ENCODE measurements at places on chromosomes 5 and 9. TPM values are rescaled to one million over a fixed set of nuclear protein-coding genes. Genes with fewer than 3 reads are reported as not detected.

DNA sequence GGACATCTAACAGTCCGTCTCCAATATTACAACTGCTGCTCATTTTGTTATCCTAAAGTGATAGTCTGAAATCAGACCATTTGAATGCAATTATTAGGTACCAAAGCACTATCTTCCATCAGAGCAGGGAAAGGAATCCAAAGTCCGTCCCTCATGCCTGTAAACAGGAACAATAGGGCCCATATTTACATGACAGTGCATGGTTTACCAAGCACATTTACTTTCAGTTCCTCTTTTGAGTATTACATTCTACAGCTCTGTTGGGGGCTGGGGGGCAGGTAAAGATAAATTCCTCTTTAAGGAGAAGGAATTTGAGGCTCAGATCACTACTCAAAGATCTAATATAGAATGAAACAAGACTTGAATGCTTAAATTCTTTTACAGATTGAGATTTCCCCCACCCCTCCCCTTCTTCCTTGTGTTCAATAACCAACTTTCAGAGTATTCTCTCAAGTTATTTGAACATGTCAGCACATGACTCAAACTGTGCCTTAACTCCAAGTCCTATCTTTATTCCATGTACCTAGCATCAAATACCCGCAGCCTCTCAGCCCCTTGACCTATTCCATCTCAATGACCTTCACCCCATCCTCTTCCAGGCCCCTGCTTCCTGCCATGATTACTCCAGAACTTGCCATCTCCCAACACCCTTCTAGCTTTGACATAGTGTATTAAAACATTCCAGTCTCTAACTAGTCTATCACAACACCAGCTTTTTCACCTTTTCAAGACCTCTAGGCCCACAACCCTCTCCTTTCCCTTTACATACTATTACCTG, 71.0 kb downstream of the BRINP1 start:
- H3K4me1 ChIP-seq: no peaks in the 10 kb centered on the region
- H3K4me3 ChIP-seq: no peak overlapping the region
- DNase-seq: no peak
- H3K27me3 ChIP-seq: no peaks in the 10 kb centered on the region
- no peak overlapping the region for H3K27ac ChIP-seq
- H3K36me3 ChIP-seq: no peaks in the 10 kb centered on the region

DNA sequence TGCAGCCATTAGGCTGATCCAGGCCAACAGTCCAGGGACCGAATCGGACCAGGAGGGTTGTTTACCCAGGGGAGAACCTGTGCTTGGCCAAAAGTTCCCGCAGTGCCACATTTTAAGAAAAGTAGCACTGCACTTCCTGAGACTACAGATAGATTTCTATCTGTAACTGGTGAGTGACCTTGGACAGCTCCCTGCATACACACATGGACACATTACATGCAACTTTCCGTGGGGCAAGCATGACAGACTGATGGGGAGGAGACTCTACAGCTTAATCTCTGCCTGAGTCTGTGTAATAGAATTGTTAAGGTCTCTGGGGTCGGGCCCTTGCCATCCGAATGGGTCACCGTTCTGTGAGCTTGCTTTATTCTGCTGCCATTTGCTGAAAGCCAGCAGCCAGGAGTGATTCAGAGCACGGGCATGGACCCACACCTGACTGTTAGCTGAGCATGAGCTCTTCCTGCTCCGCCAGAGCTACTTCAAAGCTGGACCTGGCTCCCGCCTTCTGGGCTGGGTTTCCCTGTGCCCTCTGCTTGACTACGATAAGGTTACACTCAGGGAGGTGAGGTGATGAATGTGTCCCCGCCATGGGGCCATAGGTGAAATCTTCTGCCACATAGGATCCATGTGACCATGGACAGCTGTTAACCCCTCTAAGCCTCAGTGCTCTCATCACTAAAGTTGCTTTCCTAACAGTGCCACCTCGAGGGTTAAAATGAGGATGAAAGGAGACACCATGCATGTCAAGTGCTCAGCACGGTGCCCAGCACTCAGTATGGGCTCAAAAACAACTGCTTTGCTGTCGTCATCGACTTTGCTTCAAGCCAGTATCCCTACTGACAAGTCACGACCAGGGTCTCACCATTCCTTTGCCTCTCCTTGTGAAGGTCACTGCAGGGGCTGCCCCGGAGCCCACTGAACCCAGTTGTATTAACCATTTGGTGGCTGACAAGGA, 200.0 kb downstream of the MELK start:
- no peak overlapping the region for H3K4me3 ChIP-seq
- H3K27me3 ChIP-seq: no peaks in the 10 kb centered on the region
- DNase-seq: no peak
- H3K36me3 ChIP-seq: no peaks in the 10 kb centered on the region
- no peak overlapping the region for H3K27ac ChIP-seq

- H3K27me3 ChIP-seq: no peaks in the 10 kb centered on the region
- H3K4me1 ChIP-seq: no peaks in the 10 kb centered on the region
- peak overlapping the region; percentile 17 for H3K27ac ChIP-seq
- H3K4me3 ChIP-seq: no peak overlapping the region
- peak; percentile 71 for DNase-seq
- no peaks in the 10 kb centered on the region for H3K36me3 ChIP-seq
These were observed 111.8 kb upstream of the FCN2 start for GRCh38 chr9:134768709-134769351.

DNA sequence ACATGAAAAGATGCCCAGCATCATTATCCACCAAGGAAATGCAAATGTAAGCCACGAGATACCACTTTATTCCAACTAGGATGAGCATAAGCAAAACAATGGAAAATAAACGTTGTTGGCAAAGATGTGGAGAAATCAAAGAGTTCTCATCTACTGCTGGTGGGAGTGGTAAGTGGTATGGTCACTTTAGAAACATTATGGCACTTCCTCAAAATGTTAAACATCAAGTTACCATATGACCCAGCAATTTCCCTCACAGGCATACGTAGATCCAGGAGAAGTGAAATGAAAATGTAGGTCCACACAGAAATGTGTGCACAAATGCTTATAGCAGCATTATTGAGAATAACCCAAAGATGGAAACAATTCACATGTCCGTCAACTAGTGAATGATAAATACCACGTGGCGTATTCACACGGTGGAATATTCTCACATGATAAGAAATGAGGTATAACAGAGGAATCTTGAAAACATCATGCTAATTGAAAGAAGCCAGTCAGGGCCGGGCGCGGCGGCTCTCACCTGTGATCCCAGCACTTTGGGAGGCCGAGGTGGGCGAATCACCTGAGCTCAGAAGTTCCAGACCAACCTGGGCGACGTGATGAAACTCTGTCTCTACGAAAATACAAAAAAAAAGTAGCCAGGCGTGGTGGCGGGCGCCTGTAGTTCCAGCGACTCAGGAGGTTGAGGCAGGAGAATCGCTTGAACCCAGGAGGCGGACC, 16.4 kb upstream of the FLT4 start:
- H3K4me3 ChIP-seq: no peak overlapping the region
- DNase-seq: no peak
- H3K27me3 ChIP-seq: no peaks in the 10 kb centered on the region
- no peaks in the 10 kb centered on the region for H3K36me3 ChIP-seq
- H3K27ac ChIP-seq: no peak overlapping the region
- no peaks in the 10 kb centered on the region for H3K4me1 ChIP-seq

- peak; percentile 58 for DNase-seq
- H3K36me3 ChIP-seq: no peaks in the 10 kb centered on the region
- no peaks in the 10 kb centered on the region for H3K4me1 ChIP-seq
- H3K4me3 ChIP-seq: no peak overlapping the region
- H3K27ac ChIP-seq: no peak overlapping the region
- no peaks in the 10 kb centered on the region for H3K27me3 ChIP-seq
These were observed 63.5 kb downstream of the ZNF474 start for GRCh38 chr5:122192497-122193496.

- H3K36me3 ChIP-seq: no peaks in the 10 kb centered on the region
- peak overlapping the region; percentile 44 for H3K27ac ChIP-seq
- H3K4me1 ChIP-seq: no peaks in the 10 kb centered on the region
- H3K27me3 ChIP-seq: no peaks in the 10 kb centered on the region
- H3K4me3 ChIP-seq: no peak overlapping the region
These were observed 342.8 kb downstream of the EBF1 start for GRCh38 chr5:158756871-158757270.

GRCh38 chr9:97627624-97628023, 5.5 kb downstream of the TSTD2 start:
- no peaks in the 10 kb centered on the region for H3K27me3 ChIP-seq
- no peak for DNase-seq
- H3K36me3 ChIP-seq: no peaks in the 10 kb centered on the region
- peaks cover 7% of the 10 kb centered on the region for H3K4me1 ChIP-seq
- no peak overlapping the region for H3K4me3 ChIP-seq

GRCh38 chr9:15485836-15486666, 24.7 kb downstream of the PSIP1 start:
- no peak overlapping the region for H3K27ac ChIP-seq
- no peaks in the 10 kb centered on the region for H3K36me3 ChIP-seq
- H3K4me3 ChIP-seq: no peak overlapping the region
- H3K27me3 ChIP-seq: no peaks in the 10 kb centered on the region
- H3K4me1 ChIP-seq: no peaks in the 10 kb centered on the region

DNA sequence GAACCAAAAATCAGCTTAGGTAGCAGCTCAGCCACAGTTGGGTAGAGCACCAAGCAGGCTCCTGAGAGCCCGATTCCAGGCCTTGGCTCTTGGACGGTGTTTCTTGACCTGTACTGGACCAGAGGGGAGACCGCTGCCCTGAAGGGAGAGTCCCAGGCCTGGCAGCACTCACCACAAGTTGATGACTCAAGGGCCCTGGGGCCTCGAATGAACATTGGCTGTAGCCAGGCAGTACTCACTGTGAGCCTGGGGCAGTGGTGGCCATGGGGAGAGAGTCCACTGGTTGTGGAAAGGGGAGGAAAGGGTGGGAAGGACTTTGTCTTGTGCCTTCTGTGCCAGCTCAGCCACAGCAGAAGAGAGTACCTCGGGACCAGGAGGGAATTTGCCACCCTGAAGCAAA, 166.1 kb downstream of the EDIL3 start:
- no peak overlapping the region for H3K27ac ChIP-seq
- no peaks in the 10 kb centered on the region for H3K27me3 ChIP-seq
- DNase-seq: no peak
- no peak overlapping the region for H3K4me3 ChIP-seq
- H3K36me3 ChIP-seq: no peaks in the 10 kb centered on the region

DNA sequence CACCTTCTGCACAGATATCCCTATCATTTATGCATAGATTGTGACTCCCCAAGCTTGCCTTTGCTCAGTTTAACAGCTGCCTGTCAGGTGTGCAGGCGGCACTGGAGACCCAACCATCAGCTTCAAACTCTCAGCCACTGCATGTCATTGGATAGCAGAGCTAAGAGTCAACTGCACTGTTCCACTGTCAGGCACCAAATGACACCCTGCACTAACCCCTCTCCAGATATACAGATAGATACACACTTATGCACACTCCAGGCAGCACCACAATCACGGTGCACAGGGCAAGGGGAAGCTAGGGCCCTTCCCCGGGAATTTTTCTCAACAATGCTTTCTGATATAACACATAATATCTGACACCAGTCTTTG, 142.3 kb downstream of the BNC2 start:
- H3K27ac ChIP-seq: peak overlapping the region; percentile 96
- no peaks in the 10 kb centered on the region for H3K36me3 ChIP-seq
- DNase-seq: no peak
- H3K4me3 ChIP-seq: peak overlapping the region; percentile 70
- H3K4me1 ChIP-seq: peaks cover 10% of the 10 kb centered on the region
- H3K27me3 ChIP-seq: no peaks in the 10 kb centered on the region

DNA sequence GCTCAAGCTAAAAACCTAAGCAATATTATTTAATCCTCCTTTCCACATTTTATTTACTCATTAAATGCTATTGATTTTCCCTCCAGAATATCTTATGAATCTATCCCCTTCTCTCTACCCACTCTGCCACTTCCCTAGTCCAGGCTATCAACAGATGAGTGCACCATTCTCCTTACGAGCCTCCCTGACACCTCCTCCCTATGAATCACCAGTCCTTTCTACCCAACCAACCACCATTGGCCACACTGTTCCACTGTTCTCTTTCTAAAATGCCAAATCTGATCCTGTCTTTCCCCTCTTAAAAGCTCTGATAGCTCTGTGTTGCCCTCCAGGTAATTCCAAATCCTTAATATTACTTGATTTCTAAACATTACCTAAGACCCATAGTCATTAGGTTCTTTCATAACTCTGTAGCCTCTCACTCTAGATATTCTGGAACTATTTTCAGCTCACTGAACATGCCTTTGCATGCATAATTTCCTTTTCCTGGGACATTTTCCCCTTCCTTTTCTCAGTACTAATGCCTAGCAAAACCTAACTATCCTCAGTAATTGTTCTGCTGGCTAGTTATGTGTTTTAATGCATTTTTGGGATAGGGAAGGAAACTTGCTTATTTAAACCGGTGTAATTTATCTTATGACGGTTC, 126.3 kb downstream of the UNC13B start:
- H3K27ac ChIP-seq: no peak overlapping the region
- H3K4me1 ChIP-seq: no peaks in the 10 kb centered on the region
- no peak for DNase-seq
- no peaks in the 10 kb centered on the region for H3K27me3 ChIP-seq

DNA sequence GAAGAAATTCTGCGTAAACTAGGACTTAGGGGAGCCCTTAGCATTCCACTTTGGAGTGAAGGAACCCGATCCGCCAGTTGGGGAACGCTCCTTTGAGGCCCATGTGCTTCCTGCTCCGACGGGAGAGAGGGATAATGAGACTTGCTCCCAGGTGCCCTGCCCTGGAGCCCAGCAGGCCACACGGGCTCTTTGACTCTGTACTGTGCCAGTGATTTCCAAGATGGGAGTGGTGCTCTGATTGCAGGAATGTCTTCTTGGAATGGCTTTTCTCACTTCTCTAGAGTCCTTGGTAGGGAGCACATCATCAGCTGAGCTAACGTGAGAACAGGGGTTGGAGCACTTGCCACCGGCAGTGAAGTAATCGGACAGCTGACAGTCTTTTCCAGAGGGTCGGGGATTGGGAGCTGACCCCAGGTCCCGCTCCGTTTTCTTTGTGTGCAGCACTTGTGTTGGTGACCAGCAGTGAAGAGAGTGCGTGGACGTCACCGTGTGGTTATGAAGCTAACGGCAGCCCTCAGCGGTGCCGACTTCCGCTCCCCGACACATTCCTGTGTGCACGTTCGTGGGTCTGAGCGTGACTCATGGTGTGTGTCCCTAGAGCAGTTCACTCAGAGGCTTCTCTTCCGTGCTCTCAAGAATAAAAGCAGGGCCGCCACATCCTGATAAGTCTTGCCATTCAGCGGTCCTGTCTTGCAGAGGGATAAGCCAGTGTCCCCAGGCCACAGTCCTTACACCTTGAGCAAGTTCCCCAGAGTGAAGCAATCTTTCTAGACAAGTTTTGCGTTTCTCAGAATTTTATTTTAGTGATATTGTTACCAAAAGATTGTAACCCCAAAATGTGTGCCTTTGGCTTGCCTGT, 25.6 kb downstream of the ABL1 start:
- H3K4me1 ChIP-seq: peaks cover 23% of the 10 kb centered on the region
- H3K27me3 ChIP-seq: no peaks in the 10 kb centered on the region
- peak; percentile 87 for DNase-seq

Gene GPR21
- not detected for total RNA-seq

Gene ASPN
- 29.5 TPM for total RNA-seq

Gene SPATA31E1
- total RNA-seq: not detected
